Erythroblast (primary cell): ENCODE measurements at places on chromosomes 4 and X.
A peak's percentile ranks its signal among the peaks of the same experiment; 100 is the strongest.

DNA sequence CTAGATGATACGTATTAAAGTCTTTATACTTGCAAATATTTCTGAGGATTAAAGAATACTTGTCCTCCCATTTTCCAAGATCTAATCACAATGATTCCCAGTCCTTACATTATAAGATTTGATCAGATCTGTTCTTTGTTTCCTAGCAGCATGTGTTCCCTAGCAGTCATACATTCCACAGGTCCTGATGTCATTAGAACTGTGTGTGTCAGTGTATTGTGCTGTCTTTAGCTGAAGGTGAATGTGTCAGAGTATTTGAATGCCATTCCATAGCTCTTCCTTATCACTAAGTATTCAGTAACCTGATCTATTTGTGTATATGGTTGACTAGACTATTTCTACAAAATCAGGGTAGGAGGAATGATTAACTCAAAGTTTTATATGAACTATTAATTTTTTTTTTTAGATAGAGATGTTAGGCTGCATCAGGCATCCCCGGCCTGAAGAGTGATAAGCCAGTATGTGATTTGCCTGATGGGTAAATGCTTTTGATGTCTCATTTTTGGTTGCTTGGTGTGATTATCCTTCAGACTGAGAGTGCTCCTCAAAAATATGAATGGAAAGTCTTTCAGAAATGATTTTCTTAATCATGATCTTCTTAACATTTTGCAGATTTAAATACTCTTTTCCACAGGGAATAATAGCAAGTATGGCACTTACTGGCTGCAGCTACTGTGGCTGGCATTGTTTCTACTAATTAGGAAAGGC is 4.4 kb downstream of the ADGRL3 start:
- no peak for DNase-seq

- DNase-seq, result no peak
Observed at GRCh38 chr4:126250006-126250405, 935.3 kb downstream of the FAT4 start.

GRCh38 chr4:23276076-23276475 is 583.3 kb downstream of the GBA3 start:
- no peak for DNase-seq

GRCh38 chr4:100593935-100594334 is 76.1 kb upstream of the EMCN start:
- DNase-seq, result no peak

- DNase-seq, result no peak
Observed at GRCh38 chr4:99847362-99847976, 30.8 kb downstream of the DAPP1 start.

- no peak for DNase-seq
Observed at GRCh38 chr4:22720091-22720490, 27.4 kb downstream of the GBA3 start.

DNA sequence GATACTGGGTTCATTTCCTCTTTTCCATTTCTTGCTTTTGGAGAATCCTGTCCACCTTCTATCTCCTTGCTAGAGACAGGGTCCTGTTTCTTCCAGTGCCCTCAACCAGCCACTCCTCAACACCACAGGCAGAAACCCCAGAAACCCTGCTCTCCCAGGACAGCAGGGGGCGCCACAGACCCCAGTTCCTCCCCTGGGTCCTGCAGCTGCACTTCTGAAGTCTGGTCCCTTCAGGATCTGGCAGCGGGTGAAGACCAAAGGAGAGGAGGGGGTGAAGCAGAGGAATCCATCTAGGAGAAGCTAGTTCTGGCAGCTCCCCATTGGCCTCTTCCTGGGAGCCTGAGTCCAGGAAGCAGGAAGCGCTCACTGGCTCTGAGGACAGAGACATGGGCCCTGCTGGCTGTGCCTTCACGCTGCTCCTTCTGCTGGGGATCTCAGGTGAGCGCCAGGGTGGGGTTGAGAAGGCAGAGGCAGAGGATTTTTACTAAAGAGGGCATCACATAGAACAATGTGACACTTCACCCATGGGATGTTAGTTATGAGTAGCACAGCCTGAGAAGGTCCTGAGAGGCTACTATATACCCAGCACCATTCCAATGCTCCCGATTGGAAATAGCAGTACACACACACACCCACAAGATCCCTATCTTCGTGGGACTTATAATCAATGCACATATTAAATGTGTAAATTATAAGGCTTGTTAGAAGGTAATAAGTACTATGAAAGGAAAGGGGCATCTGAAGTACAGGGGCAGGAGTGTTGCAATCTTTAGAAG is at the start of gene PRSS48:
Gene PRSS48, plus strand, starts transcription at position 375 of the 776 bp plus-strand sequence. Its CDS starts 12 bp downstream, at position 387.
- peak; percentile 29 for DNase-seq

DNA sequence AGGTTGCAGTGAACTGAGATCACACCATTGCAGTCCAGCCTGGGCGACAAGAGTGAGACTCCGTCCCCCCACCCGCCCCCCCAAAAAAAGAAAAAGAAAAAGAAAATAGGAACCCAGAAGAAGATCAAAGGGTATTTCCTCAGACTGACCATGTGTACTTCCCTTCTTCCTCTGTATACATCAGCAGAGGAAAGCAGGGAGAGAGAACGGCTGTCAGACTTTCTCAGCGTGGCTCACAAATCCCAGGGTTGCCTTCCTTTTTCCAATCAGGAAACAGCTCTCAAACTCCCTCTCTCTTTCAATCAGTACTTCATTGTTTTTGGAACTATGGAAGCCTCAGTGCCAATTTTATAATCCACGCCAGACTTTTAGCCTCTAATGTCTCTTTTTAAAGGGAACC is 59.1 kb downstream of the CHRNA9 start:
- DNase-seq, result no peak

GRCh38 chr4:76011018-76011670 is 3.8 kb upstream of the CXCL9 start:
- no peak for DNase-seq

- no peak for DNase-seq
Observed at GRCh38 chrX:71941776-71942175, 31.1 kb downstream of the NHSL2 start.

GRCh38 chr4:3288571-3289094 is 4.2 kb upstream of the RGS12 start:
- DNase-seq, result no peak

DNA sequence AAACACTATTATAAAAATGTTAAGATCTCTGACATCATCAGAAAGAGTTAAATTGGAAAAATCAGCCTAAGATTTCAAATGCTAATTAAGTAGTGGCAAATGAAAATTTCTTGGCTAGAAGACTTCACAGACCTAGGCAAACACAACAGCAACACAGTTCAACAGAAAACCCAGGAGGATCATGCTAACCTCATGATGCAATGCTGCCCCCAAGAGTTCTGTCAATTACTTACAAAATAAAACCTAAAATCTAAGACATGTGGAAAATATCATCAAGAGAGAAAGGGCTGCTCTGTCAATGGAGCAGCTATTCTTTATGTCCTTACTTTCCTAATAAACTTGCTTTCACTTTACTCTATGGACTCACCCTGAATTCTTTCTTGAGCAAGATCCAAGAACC is 21.0 kb downstream of the S100G start:
- DNase-seq, result peak; percentile 68

- no peak for DNase-seq
Observed at GRCh38 chrX:15319075-15319474, 3.6 kb upstream of the ASB11 start.

- DNase-seq, result no peak
Observed at GRCh38 chr4:31408121-31408520, 688.0 kb downstream of the PCDH7 start.
